ENCODE measurements at places on chromosomes 16 and 17.

DNA sequence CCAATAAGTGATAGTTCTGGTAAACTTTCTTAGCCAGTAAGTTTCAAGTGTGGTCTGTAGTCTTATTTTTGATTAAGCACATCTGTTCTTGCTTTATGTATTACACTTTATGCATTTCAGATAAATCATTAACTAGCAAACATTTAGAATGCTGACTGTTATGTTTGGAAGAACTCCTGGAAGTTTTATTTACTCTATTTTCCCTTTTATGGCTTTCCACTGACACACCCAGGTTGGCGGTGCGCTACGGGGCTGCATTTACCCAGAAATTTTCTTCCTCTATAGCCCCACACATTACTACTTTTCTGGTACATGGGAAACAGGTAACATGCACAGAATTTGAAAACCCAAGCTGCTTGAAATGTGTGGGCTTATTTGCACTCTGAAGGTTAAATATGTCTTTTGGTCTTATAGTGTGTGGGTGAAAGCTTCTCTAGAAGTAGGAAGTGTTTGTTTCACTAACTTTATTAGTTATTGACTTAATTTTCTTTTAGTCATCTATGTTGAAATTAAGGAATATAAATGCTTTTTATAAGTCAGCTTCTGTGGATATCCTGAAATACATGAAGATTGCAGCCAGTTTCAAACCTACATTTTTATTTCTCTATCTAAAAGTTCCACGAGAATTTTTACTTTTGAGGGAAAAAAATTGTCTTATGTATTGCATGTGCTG lies 203.7 kb downstream of the PHKB start:
- no peak for DNase-seq

DNA sequence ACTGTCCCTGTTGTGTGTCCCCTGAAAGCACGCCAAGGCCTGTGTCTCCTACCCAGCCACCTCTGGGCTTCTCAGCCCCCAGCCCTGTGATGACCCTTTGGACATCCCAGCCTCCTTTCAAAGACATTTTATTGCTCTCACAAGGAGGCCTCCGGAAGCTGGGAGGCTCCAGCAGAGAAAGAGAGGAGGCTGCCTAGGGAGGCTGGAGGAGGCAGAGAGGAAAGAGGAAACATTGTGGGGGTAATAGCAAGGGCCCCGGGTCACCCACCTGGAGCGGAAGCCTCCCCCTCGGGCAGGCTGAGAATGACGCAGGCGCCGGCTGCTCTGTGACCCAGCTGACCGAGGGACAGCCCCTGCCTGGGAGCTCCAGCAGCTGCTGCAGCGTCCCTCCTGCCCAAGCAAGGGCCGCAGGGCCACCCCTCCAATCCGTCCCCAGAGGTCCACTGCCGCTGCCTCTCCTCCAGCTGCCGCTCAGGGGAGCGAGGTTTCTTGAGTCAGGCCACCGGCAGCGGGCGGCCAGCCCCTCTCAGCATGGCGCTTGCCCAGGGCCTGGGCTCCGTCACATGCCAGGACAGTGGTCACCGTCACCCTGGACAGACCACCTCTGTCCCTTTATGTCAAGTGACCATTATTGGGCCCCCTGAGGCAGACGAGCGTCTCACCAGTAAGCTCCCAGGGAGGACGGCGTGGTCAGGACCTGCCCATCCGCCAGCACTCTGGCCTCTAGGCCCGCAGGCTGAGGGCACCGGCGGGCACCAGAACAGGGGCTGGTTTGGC lies 29.3 kb downstream of the ACTG1 start:
- peak; percentile 47 for DNase-seq

DNA sequence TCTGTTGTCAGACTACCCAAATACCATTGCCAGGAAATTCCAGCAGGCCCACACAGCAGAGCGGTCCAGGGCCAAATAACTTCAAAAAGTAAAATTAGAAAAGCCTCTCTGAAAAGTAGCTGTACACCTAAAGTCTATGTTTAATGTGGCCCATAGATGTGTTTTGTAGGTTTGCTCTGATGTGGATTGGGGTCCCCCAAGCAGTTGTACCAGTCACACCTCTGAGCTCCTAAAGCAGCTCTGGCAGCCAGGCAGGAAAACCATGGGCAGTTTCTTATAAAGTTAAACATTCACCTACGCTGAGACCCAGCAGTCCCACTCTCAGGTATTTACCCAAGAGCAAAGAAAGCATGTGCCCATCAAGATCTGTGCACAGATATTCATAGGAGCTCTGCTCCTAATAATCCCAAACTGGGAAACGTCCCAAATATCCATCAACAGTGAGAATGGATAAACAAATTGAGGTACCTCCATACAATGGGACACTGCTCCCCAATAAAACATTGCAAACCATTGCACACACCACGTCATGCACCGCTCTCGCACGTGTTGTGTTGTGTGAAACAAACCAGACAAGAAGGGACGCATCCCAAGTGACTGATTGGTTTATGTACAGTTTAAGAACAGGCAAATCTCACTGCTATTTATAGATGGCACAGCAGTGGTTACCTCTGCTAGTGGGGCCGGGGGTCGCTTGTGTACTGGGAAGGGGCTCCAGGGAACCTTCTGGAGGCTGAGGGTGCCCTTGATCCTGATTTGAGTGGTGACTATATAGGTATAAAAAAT lies 15.8 kb upstream of the PRM1 start:
- no peak for DNase-seq

GRCh38 chr17:60383379-60383778 lies 8.6 kb downstream of the USP32 start:
- no peak for DNase-seq

DNA sequence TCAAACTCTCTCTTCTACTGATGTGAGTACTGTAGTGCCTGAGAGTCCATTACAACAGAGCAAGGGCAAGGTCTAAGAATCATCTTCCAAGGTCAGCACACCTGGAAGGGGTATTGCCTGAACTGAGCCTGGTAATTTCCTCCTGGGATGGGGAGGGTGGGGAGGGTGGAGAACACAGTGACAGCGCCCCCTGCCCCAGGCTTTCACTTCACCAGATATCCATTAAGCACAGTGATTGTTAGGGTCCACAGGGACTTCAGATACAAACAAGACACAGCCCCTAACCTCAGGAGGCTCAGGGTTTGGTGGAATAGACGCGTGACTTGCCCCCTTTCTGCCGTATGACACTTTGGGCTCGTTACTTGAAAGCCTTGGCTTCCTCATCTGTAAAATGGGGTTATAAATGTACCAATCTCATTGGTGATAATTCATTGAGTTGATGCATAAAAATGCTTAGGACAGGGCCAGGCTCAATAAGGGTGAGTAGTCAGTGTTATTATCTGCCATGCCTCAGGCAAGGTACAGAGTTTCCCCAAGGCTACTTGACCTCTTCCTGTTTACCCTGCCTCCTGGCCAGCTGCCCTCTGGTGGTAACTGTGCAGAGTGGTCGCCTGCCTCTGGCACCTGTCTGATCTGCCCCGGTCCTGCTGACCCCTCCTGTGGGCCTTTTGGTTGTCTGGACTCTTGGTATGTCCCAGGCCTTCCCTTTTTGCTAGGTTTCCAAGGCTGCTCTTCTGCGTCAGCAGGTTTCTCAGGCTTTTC lies 13.1 kb upstream of the BRD7 start:
- no peak for DNase-seq
